ENCODE measurements at places on chromosomes 6 and 20.

GRCh38 chr6:17417817-17418216, 24.4 kb downstream of the CAP2 start:
- DNase-seq = no peak

GRCh38 chr6:39901116-39901655, 33.1 kb downstream of the MOCS1 start:
- no peak for DNase-seq

DNA sequence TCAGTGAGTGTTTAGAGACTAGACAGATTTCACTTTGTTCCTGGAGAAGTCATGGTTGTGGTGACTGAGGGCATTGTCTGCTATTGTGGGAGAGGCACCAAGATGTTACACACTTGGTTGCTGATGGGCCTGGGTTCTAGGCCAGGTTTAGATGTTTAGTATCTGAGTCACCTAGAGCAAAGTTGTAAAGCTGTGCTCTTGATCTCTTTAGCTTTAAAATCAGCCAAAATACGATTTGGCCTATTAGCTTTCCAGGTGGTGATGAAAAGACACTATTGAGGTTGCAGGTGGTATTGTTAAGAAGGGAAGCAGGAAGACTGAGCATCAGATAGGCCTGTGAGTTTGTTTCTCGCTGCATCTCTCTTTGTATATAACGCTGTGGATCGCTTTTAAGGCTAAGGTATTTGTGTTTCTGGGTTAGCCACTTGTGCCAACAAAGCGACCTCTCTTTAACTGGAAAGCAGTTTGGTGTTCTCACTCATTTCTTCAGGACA, 48.6 kb downstream of the FOXO3 start:
- DNase-seq = no peak

- DNase-seq = no peak
These were observed 12.1 kb downstream of the ZDHHC14 start for GRCh38 chr6:157392927-157393668.

GRCh38 chr6:143276436-143276835, 174.1 kb downstream of the ADAT2 start:
- no peak for DNase-seq

GRCh38 chr6:125164696-125165095, 11.1 kb downstream of the TPD52L1 start:
- DNase-seq = no peak

DNA sequence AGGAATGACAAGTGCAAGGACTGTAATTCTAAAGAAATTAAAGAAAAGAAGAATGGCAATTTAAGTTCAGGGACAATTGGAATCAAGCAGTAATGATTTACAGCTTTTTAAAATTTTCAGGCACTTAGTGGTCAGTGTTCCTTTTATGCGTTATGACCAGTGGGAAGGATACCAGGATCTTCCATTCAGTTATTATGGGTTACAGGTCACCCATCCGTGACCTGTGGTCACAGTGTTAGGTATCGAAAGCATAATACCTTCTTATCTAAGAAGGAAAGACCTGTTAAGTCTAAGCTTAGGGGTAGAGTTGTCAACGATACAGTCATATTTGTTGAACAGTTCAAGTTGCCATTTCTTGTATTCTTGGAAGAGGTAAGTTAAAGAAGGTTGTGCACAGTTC, 253.8 kb downstream of the LAMA2 start:
- DNase-seq = no peak

GRCh38 chr6:155067956-155068615, 73.0 kb downstream of the TIAM2 start:
- no peak for DNase-seq

- no peak for DNase-seq
These were observed 807 bp upstream of the OTOR start for GRCh38 chr20:16747291-16747811.

- no peak for DNase-seq
These were observed 44.8 kb downstream of the AGPAT4 start for GRCh38 chr6:161228921-161229591.

- no peak for DNase-seq
These were observed 143.9 kb upstream of the SHLD1 start for GRCh38 chr20:5606350-5606749.

- DNase-seq = no peak
These were observed 333.9 kb upstream of the PLCB4 start for GRCh38 chr20:8735014-8735413.

- no peak for DNase-seq
These were observed 169.0 kb downstream of the BACH2 start for GRCh38 chr6:90127595-90127994.

- DNase-seq = no peak
These were observed 161.0 kb downstream of the INSM1 start for GRCh38 chr20:20528861-20529260.

DNA sequence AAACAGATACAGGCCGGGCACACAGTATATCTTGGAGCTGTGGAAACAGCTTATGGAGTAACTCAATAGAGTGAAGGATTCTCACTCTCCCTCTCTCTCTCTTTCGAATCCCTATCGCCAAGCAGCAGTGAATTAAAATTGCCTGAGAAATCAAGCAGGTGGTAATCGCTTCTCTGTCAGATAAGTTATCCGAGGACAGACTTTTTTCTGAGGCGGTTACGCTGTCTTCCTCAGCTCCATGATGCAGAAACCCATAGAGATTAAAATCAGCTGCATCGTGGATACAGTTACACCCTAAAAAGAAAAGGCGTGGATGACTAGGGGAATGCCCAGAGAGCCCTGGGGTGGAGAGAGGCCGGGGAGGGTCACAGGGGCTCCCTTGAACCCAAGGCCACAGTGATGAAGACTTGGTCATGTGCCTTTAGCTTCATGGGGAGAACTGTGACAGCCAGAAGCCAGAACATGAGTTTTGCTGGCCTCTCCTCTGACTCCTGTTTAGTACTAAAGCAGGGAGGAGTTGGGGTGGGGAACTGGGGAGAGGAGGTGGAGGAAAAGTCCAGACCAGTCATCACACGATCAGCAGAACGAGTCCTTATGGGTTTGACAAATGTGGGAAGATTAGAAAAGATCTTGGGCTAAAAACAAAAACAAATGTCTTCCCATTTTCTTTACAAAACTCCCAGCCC, 138.8 kb upstream of the JARID2 start:
- DNase-seq = no peak

DNA sequence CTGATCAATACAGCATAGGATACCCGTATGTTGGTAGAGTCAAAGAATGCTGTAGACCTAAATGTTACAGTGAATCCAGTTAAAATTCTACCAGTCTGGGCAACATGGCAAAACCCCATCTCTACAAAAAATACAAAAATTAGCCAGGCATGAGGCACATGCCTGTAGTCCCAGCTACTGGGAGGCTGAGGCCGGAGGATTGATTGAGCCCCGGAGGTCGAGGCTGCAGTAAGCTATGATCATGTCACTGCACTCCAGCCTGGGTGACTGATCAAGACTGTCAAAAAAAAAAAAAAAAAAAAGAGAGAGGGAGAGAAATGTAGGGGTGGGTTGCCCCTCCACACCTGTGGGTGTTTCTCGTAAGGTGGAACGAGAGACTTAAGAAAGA, 167.5 kb downstream of the SLC16A10 start:
- no peak for DNase-seq

- no peak for DNase-seq
These were observed 87.1 kb downstream of the NINL start for GRCh38 chr20:25498280-25498606.

GRCh38 chr6:19524366-19525186, 312.6 kb upstream of the ID4 start:
- DNase-seq = no peak

DNA sequence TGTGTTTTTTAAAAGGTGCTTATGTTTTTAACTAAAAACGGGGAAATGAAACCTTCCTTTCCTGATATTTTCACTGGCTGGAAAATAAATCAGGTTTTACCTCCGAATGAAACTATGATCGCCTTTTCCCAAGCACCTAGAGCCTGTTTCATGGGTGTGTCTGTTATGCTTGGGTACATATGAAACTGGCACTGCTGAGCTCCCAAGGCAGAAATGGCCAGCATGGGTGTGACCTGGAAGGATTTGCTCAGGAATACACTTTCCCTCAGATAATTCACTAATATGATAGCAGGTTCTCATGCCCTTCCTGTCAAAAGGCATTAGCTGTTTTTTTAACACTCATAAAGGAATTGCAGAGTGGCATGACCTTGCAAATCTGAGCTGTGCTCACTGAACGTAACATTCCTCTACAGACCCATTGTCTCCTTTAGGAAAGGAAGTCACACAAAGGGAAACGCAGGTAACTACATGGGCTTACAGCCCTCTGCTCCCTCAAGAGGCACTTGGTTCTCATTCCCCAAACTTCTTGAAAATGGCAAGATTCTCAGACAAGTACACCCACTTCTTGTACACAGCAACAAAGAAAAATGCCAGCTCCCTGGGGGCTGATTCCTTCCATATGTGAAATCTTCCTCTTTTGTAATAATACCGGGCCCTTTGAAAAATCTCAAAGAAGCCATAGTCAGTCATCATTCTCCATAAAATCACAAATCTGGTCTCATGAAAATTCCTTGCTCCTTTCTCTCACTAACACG, 72.7 kb downstream of the METTL24 start:
- no peak for DNase-seq

DNA sequence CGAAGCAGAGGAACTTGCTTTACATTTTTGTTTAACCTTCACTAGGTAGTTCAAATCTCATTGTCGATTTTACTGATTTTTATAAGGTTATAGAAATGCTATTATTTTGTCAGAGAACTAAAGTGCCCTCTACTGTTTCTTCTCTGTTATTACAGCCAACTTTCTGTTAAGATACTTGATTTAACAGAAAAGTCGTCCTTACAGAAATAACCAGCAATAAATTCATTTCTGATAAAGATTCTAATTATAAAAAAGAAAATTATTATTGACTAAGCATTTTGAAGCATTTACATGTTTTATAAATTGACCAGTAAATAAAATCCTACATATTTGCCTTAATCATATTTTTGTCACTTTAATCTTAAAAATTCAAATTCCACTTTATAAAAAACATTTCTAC, 60.8 kb downstream of the OGFRL1 start:
- DNase-seq = no peak

- peak; percentile 30 for DNase-seq
These were observed 28.2 kb upstream of the FUCA2 start for GRCh38 chr6:143539734-143540133.

GRCh38 chr6:112266331-112266730, 12.0 kb upstream of the LAMA4 start:
- DNase-seq = no peak

DNA sequence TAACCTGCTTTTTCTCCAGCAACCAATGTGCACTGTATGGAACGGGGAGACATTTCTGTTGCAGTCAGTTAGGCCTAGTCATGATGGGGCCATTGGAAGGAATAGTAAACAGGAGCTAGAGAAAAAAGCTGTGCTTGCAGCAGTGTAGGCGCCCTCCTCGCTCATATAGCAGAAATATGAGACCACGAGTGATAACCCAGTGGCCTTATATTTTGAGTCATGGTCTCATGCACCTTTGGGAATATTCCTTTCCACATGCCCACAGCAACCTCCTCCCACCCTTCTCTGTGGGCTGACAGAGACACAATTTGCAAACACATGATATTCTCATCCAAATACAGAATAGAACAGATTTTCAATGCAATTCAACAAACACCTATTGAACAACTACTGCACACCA, 248.9 kb upstream of the CITED2 start:
- no peak for DNase-seq

- no peak for DNase-seq
These were observed 156.9 kb upstream of the BEND3 start for GRCh38 chr6:107272246-107272645.

DNA sequence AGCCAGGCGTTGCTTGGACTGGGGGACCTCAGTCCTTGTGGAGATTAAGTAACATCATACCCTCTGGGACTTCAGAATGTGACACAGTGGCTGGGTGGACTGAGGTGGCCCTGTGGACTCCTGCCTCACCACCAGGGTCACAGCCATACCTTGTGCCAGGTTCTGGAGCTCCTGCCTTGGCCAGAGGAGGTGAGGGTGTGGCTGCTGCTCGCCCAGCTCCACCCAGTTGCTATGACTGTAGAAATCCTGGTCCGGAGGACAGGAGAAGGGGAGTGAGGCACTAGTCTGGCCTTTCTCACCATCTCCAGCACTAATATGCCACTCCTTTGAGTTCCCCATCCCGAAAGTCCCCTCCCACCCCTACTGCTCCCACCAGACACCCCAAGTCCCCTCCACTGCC, 1.9 kb downstream of the VWA7 start:
- no peak for DNase-seq

- DNase-seq = no peak
These were observed 8.5 kb upstream of the FABP7 start for GRCh38 chr6:122770835-122771601.

GRCh38 chr6:108771421-108771820, 76.8 kb upstream of the ARMC2 start:
- DNase-seq = no peak

DNA sequence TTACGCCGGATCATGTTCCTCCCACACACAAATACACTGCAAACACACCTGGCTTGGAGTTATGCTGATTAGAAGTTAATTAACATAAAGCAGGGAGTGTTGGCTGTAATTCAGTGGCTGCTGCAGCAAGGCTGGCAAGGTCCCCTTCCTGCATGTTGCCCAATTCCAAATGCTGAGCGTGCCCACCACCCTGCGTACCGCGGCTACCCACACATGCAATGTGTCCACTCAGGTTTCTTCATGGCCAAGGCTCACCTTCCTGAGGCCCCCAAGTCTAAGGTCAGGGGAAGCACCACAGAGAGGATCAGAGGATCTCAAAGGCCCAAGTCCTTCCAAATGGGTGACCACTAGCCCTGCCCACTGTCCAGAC, 11.6 kb upstream of the PRND start:
- no peak for DNase-seq

GRCh38 chr6:162798546-162799266, 70.9 kb downstream of the PACRG start:
- DNase-seq = no peak

GRCh38 chr6:113625850-113626249, 231.3 kb upstream of the MARCKS start:
- DNase-seq = no peak

- no peak for DNase-seq
These were observed 528.9 kb downstream of the EPM2A start for GRCh38 chr6:145206247-145206907.

- no peak for DNase-seq
These were observed 25.6 kb downstream of the NFYA start for GRCh38 chr6:41098366-41098765.

DNA sequence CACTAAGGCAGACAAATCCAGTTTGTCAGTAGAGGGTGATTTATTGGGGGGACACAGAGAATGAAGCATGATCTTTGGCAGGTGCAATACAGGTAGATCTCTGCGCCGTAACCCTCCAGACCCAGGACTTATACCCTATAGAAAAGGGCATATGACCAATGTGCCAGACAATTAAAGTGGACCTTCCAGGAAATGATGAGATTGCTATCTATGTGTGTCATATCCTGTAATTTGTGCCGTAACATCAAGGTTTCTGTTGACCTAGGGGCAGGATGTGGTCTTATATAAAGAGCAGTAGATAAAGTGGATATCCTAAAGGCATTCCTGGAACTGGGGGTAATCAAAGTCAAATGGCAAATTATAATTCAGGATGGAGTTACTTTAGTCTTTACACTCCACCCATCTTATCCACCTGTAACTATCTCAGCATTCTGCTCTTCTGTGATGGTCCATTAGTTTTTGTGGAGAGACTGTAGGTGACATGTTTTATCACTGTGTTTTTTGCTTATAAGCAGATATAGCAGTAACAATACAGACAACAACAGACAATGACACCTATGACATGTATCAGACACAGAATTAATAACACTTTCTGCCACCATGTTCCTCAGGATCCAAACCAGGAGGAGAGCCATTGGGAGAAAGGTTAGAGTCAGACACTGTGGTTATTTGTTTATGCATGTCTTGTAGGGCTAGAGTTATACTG, 43.1 kb upstream of the ZNF337 start:
- DNase-seq = no peak

Measured in T-helper 22 cell (primary cell).